SK-N-MC (cell line): ENCODE measurements at places on chromosomes 4 and X.

DNA sequence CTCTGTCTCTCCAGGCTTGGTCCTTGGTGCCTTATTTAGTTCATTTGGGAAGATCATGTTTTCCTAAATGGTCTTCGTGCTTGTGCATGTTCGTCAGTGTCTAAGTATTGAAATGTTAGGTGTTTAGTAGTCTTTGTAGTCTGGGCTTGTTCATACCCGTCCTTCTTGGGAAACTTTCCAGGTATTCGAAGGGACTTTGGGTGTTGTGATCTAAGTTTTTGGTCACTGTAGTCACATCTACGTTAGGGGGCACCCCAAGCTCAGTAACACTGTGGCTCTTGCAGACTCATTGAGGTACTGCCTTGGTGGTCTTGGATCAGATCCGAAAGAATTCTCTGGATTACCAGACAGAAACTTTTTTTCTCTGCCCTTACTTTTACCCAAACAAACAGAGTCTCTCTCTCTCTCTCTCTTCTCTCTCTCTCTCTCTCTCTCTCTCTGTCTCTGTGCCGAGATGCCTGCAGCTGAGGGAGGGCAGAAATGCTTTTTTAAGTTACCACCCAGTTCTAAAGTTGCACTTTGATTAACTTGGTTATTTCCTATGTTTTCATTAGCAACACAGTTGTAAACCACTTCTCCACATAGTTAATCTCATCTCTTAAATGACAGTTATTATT is 67.6 kb upstream of the SLC7A3 start:
- no peak for DNase-seq

- no peak for DNase-seq
Measured at GRCh38 chrX:37553476-37553875, 18.0 kb upstream of the LANCL3 start.

DNA sequence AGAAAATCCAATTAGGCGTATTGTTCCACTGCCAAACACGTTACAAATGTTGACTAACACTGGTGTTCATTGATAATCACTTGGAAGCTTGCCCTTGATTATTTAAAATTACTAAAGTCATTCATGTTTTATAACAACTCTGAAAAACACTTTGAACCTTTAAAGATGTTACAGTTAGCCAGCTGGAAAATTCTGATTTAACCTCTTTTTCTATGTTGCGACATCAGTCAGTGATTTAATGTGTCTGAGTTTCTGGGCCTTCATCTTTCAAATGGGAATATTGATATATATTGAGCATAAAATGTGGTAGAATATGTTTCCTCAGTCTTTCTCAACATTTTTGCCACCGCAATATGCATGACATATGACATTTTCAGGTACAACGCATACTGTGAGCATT is 274.1 kb upstream of the TENM3 start:
- no peak for DNase-seq

GRCh38 chrX:16828124-16828908 is 41.8 kb downstream of the RBBP7 start:
- DNase-seq: no peak

DNA sequence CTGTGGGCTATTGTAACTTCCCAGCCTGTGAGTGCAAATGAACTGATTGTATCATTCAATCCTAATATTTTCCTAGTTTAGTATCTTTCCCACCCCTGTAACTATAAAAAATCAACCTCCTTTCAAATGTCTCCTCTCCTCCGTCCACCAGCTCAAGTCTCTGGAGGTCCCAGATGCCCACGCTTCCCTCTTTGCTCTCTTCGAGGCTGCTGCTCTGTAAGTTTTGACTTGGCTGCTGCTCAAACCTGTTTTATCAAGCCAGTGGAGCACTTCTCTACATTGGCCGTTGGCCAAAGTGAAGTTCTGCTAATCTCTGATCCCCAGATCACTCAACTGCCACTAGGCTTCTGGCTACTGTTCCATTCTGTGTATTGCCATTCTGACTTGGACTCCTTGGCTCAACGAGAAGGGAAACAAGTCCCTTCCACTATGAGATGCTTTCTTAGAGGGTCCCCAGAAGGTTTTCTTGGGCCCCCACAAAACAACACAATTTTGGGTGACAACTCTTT is 60.7 kb upstream of the RAPGEF2 start:
- no peak for DNase-seq

GRCh38 chr4:130722361-130722760 is 1626.4 kb downstream of the C4orf33 start:
- no peak for DNase-seq

DNA sequence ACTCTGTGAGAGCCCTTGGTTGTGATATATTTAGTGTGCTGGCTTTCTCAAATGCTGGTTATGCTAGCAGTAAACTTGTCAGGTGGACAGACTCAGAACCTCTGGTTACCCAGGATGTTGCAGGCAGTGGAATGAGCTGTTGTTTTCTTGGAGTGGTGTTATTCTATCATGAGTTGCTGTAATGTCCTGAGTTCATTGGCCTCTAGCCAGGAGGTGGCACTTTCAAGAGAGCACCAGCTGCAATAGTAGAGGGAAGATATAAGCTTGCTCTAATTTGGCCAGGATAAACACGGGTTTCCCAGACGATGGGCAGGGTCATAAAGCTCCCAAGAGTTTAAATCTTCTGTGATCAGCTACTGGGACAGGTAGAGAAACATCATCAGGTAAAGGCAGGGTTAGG is 95.0 kb upstream of the UBQLN2 start:
- DNase-seq: no peak

DNA sequence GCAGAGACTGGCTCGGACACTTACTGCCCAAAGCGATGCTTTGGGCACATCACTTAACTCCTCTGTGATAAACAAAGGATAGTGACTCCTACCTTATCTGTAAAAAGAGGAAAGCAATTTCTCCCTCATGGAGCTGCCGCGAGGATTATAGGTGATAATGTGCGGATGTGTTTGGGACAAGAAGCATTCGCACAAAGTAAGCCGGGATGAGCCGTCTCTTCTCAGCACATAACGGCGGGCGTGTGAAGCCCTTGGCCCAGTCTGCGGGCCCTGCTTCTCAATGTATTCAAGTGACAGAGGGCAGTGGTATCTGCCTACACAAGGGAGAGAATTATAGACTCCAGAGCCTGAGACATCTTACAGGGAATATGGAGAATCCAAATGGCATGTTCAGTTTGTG is 550.3 kb upstream of the CPEB2 start:
- no peak for DNase-seq

GRCh38 chrX:16665089-16665488 is 15.1 kb downstream of the S100G start:
- DNase-seq: no peak

- no peak for DNase-seq
Measured at GRCh38 chr4:8285976-8286718, 16.6 kb downstream of the HTRA3 start.
